ENCODE measurements at places on chromosomes 6 and 20. TPM values are rescaled to one million over a fixed set of nuclear protein-coding genes. Genes with fewer than 3 reads are reported as not detected.

The CFAP206 gene
- 0.13 TPM for total RNA-seq

The TRERF1 gene
- 8.0 TPM for total RNA-seq

The C6orf132 gene
- total RNA-seq, result 1.8 TPM

The ARFGEF3 gene
- 0.51 TPM for total RNA-seq

The C2 gene
- 0.42 TPM for total RNA-seq

The SNRPB gene
- 1,021 TPM for total RNA-seq

The GNMT gene
- total RNA-seq, result 0.10 TPM

The RAE1 gene
- 65.1 TPM for total RNA-seq

The FOXA2 gene
- 16.4 TPM for total RNA-seq

The SLC17A3 gene
- total RNA-seq, result 1.1 TPM

The MACROD2 gene
- total RNA-seq, result 0.74 TPM

The TPX2 gene
- 98.2 TPM for total RNA-seq

The LHFPL5 gene
- total RNA-seq, result not detected

The TFEB gene
- total RNA-seq, result 4.3 TPM

The EPPIN gene
- total RNA-seq, result not detected

The LY6G5B gene
- total RNA-seq, result 5.0 TPM

The ASCC3 gene
- 18.0 TPM for total RNA-seq

The ADISSP gene
- 176 TPM for total RNA-seq

The NR2E1 gene
- total RNA-seq, result 0.03 TPM

The DYNLT2 gene
- total RNA-seq, result 0.62 TPM

The EEF1A2 gene
- total RNA-seq, result 147 TPM

The BPIFB1 gene
- total RNA-seq, result not detected

The MEP1A gene
- not detected for total RNA-seq

The CCDC170 gene
- 0.18 TPM for total RNA-seq

The HMGCLL1 gene
- 0.12 TPM for total RNA-seq

The RBM24 gene
- 9.9 TPM for total RNA-seq

The GABBR1 gene
- 3.9 TPM for total RNA-seq

Data from A549 treated with CORT108297 at 1 μM for 4 hours (cell line).